ENCODE measurements at places on chromosomes 4 and X.

GRCh38 chr4:141352909-141353525, 132.3 kb downstream of the ZNF330 start:
- no peak for DNase-seq

DNA sequence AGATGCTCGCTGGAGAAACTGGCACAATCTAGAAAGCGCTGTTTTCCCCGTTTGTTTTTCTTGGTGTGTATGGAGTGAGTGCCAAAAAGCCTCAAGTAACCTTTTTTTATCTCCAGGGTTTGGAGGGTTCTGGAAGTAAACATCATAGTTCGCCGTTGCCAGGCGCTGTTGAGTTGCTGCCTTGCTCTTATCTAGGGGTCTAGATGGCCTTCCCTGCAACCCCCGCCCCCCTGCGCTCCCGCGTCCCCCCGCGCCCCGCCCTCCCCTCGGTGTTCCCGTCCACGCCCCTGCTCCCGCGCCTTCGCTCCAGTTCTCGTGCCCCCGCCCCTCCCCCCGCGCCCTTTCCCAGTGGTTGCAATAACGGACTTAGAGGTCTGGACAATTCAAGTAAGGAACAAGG, 555 bp upstream of the GCNA start:
- DNase-seq = no peak

GRCh38 chr4:105145156-105145902, 1.3 kb upstream of the TET2 start:
- no peak for DNase-seq

DNA sequence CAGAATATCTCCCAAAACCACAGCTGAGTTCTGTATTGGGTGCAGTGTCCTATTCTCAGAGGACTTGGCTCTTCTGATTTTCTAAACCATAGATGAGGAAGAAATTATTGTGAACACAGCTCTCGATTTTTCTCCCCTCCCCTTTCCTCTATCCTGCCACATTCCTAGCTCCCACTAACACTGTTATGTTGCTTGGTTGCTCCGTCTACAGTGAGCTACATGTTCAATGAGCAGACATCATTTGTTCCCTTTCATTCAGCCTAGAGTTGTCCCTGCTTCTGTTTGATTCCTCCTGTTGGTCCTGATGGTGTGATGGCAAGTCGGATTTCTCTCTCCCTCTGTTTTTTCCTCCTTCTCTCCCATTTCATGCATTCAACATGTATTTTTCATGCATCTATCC, 65.9 kb downstream of the DIPK2B start:
- DNase-seq = no peak

DNA sequence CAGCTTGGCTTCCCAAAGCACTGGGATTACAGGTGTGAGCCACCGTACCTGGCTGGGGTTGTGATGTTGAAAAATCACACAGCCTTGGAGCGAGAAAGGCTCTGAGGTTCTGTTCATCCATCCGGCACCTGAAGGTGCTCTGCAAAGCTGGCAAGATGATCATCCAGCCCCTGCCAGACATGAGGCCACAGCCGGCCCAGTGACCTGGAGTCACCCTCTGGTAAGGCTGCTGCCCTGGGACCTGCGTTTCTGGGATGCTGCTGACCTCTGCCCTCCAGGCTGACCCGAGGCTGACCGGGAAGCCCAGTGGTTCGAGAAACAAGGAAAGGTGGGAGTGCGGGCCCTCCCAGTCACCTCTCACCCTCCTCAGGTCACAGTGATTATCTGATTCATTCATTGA, 13.5 kb upstream of the WFS1 start:
- no peak for DNase-seq

- peak; percentile 62 for DNase-seq
Measured at GRCh38 chrX:71128915-71129765, 10.7 kb downstream of the MED12 start.

GRCh38 chr4:109803924-109804571, 2.2 kb upstream of the CFI start:
- no peak for DNase-seq

DNA sequence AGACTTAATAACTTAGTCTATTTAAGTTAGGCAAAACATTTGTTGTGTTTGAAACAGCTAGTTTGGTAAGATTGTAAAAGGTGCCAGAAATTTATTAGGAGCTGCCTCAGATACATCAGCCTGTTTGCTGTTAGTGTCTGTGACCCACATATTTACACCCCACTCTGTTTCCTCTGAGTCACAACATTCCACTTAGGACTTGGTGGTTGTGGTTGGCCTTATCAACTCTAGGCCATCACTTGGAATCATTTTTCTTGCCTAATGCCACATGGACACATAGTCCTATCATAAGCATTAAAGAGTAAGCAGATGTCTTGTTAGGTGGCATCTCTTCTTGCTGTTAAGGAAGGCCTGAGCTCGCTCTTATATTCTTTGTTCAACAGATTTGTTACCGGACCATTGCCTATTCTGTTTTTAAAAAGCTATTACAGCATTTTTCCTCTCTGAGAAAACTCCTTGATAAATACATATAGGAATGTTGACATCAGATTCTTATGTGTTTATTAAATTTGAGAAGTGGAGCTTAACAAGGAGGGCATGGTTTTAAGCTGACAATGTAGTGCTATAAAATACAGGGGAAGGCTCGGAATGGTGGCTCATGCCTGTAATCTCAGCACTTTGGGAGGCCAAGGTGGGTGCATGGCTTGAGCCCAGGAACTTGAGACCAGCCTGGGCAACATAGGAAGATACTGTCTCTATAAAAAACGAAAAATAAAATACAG, 51.2 kb upstream of the PGRMC2 start:
- DNase-seq = no peak

GRCh38 chr4:73721435-73721834, 18.9 kb upstream of the CXCL8 start:
- no peak for DNase-seq

DNA sequence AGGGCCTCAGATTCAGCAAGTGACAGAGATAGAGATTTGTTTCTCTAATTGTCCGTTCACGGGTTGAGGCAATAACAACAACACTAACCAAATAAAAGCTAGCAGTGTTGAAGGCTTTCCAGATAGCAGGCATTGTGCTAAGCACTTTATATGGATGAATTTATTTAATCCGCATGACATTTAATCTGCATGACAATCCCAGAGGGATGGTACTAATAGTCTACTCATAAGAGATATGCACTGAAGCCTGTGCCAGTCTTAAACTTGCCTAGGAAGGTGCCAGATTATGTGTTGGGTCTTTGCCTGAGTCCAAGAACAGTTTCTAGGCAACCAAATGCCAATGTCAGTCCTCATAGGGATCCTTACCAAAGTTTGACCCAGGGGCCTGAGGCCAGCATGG, 37.7 kb upstream of the FAT1 start:
- DNase-seq = no peak

- no peak for DNase-seq
Measured at GRCh38 chr4:142690406-142691163, 155.5 kb downstream of the INPP4B start.

DNA sequence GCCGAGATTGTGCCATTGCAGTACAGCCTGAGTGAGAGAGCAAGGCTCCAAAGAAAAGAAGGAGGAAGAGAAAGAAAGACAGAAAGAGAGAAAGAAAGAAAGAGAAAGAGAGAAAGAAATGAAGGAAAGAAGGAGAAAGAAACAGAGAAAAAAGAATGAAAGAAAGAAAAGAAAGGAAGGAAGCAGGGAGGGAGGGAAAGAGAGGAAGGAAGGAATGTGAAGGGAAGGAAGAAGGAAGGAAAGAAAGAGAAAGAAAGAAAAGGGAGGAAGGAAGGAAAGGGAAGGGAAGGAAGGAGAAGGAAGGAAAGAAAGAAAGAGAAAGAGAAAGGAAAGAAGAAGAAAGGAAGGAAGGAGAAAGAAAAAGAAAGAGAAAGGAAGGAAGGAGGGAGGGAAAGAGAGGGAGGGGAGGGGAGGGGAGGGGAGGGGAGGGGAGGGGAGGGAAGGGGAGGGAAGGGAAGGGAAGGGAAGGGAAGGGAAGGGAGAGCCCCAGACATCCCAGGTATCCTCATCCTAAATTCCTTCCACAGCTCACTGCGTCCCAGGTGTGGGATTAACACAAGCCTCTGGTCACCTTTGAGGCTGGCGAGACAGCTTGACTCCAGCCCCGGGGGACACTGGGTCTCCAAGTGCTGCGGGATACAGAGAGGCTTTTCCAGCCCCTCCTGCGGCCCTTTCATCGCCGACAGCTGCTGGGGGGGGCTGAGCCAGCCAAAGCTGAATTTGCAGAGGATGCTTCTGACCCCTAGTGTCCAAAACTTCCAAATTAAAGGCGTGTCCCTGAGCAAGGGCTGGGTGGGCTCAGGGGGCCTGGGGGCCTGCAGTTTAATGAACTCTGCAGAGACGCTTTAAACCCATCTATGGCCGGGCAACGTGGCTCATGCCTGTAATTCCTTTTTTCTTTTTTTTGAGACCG, 24.2 kb upstream of the CSF2RA start:
- no peak for DNase-seq

- no peak for DNase-seq
Measured at GRCh38 chr4:46931981-46932380, 22.9 kb upstream of the COX7B2 start.

- DNase-seq = no peak
Measured at GRCh38 chrX:75883446-75883845, 98.4 kb upstream of the MAGEE2 start.

DNA sequence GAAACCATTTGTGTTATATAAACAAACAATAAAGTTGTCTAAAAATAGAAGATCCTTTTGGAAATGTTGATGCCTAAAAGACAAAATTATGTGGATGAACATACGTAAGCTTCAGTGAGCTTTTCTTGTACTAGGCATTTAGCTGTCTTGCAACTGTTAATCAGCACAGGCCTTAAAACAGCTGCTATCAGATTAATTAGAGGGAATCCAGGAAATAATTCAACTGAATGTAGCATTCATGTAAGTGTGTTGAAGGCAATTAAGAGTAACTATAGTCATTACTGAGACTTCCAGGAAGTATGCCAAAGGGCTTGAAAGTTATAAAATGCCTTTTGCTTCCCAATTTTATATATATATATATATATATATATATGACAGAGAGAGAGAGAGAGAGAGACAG, 248.7 kb downstream of the IL1RAPL1 start:
- DNase-seq = no peak

DNA sequence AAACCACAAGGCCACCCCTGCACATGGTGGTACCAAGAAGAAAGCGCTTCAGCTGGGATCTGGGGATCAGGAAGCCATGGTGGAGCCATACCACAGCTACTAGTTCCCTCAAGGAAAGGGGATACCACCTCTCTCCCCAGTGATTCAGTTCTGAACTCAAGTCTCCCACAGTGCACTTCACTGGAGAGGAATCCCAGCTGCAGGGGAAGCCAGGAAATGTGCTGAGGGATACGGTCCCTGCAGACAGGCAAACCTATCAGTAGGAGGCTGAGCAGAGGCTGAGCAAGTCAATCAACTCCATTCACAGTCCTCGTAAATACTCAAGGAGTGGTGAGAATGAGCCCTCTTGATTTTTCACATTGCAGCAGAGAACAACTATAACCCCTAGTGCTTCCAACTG, 11.0 kb downstream of the TMEM192 start:
- DNase-seq = no peak

DNA sequence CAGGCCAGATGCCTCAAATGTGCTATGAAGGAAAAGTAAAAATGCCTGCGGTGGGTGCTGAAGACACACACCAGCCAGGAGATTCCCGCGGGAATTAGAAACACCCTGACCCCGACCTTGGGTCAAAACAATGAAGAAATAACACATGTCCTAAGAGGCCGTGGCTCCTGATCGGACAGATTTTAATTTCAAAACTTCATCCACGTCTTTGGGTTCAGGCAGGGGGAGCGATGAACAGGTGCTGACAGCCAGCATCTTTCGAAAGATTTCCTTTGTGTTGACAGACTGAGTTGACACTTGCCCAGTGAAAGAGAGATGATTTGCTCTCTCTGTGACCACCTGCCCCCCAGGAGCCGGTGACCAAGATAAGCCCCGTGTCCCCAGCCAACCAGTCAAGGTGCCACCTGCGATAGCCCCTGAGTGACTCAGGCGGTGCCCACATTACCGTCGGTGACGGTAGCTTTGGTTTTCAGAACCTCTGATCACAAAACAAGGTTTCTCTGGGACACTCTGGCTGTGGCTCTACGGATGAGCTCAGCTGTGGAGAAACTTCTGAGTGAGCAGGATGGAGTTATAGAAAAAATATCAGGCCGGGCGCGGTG, 11.0 kb upstream of the IL3RA start:
- DNase-seq = no peak

- DNase-seq = no peak
Measured at GRCh38 chr4:56229947-56230346, 157.3 kb downstream of the AASDH start.

DNA sequence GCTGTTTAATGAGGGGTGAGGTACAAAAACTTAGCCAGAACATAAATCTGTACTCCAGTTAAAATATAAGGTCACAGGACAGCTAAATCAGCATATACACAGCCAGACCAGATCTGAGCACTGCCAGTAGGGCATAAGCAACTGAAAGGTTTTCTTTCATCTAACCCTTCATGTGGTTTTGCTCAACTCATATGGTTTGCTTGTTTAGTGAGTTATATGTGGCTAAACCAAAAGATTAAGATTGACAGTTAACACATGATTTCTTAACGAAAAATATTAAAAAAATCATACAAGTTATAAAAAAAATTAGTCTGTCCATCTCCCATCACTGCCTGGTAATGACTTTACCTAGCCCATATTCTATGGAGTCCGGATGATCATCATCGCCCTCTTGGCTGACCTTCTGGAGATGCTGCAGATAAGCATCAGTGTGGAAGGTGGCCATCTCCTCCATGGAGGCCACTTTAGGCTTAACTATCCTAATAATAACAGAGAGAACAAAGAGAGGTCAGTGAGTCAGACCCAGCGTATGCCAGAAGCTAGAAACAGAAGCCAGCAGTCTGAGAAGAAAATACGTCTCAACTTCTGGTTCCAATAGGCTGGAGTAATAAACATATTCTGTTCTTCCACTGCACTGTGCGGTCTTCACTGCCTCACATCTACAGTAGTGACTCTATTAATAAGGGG, 4.1 kb downstream of the HDAC8 start:
- no peak for DNase-seq

- no peak for DNase-seq
Measured at GRCh38 chr4:138290805-138291204, 48.7 kb upstream of the SLC7A11 start.

DNA sequence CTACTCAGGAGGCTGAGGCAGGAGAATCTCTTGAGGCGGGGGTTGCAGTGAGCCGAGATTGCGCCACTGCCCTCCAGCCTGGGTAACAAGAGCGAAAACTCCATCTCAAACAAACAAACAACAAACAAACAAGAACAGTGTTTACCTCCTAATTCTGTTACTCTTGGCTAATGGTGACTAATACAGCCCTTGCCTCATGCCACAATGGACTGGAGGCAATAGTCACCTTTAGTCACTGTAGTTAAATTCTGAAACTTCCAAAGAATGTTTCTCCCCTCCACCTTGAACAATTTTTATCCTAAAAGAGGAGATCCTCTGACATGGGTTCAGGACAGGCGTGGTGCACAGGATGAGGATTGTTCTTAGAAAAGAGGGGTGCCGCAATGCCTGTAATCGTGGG, 241.2 kb upstream of the CTSO start:
- DNase-seq = no peak

All from effector memory CD4-positive, alpha-beta T cell (primary cell).